ENCODE measurements at places on chromosomes 12 and 14.
A peak's percentile ranks its signal among the peaks of the same experiment; 100 is the strongest.

DNA sequence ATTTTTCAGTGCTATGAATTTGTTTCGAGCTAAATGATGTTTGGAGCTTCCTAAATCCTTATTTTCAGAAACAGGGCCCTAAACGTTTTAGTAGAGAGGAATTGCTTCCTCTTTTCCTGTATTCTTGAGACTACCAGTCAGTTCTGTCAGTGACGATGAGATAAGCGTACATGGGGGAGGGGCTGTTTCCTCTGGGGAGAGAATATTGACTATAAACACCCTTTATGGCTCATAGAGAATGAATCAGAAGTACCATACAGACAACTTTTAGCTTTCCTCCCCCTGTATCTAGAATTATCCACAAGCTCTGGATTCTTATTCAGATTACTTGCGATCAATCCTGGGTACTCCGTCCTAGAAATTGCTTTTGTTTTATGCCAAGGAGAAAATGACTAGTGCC, 5.1 kb downstream of the TBK1 start:
- no peak for DNase-seq

DNA sequence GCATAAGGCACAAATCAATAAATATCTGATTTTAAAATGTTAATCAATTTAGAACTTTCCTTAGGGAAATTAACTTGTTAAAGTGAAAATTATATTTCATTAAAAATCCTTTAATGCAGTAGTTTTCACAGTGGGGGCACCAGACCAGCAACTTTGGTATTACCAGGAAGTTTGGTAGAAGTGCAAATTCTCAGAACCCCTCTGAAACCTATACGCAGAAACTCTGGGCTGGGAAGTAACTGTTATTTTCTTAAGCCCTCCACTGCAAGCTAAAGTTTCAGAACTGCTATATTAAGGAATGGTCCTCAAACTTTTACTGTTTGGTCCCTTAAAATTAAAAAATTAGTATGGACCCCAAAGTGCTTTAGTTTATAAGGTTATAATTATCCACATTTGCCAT, 35.7 kb downstream of the GNPTAB start:
- DNase-seq: no peak

- no peak for DNase-seq
Observed at GRCh38 chr12:34219046-34219770, 196.9 kb downstream of the ALG10 start.

DNA sequence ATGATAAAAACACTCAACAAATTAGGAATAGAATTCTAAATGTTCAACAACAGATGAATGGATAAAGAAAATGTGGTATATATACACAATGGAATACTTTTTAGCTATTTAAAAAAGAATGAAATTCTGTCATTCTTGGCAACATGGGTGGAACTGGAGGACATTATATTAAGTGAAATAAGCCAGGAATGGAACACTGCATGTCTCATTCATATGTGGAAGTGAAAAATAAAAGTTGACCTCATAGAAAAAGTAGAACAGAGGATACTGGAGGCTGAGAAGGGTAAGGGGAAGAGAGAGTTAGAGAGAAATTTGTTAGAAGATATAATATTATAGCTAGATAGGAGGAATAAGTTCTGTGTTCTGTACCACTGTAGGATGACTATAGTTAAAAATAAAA, 35.8 kb upstream of the ZFP36L1 start:
- no peak for DNase-seq

GRCh38 chr12:77315407-77315806, 250.0 kb upstream of the E2F7 start:
- no peak for DNase-seq

GRCh38 chr12:117404940-117405339, 43.5 kb upstream of the NOS1 start:
- DNase-seq: no peak

- DNase-seq: no peak
Observed at GRCh38 chr14:101225157-101226152, 321.9 kb upstream of the RTL1 start.

- no peak for DNase-seq
Observed at GRCh38 chr12:20040831-20041230, 327.5 kb upstream of the PDE3A start.

GRCh38 chr12:8698132-8698851, 501 bp downstream of the RIMKLB start:
- DNase-seq: peak; percentile 44

GRCh38 chr14:58280954-58281787, 17.2 kb upstream of the ARID4A start:
- DNase-seq: peak; percentile 10

- DNase-seq: peak; percentile 47
Observed at GRCh38 chr14:77498120-77498979, at the start of gene ISM2. Gene ISM2 (minus strand): TSS chr14:77498816. CDS start chr14:77498793, 23 bp downstream.

DNA sequence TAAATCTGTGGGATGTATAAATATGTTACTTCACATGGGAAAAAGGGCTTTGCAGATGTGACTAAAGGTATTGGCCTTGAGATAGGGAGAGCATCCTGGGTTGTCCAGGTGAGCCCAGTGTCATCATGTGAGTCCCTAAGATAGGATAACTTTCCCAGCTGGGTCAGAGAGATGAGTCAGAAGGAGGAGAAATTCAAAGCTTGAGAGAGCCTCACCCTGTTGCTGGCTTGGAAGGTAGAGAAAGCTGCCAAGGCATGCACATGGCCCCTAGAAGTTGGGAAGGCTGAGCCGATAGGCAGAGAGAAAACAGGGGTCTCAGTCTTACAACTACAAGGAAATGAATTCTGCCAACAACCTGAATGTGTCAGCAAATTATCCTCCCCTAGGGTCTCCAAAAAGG, 213.0 kb downstream of the ADGRD1 start:
- no peak for DNase-seq

DNA sequence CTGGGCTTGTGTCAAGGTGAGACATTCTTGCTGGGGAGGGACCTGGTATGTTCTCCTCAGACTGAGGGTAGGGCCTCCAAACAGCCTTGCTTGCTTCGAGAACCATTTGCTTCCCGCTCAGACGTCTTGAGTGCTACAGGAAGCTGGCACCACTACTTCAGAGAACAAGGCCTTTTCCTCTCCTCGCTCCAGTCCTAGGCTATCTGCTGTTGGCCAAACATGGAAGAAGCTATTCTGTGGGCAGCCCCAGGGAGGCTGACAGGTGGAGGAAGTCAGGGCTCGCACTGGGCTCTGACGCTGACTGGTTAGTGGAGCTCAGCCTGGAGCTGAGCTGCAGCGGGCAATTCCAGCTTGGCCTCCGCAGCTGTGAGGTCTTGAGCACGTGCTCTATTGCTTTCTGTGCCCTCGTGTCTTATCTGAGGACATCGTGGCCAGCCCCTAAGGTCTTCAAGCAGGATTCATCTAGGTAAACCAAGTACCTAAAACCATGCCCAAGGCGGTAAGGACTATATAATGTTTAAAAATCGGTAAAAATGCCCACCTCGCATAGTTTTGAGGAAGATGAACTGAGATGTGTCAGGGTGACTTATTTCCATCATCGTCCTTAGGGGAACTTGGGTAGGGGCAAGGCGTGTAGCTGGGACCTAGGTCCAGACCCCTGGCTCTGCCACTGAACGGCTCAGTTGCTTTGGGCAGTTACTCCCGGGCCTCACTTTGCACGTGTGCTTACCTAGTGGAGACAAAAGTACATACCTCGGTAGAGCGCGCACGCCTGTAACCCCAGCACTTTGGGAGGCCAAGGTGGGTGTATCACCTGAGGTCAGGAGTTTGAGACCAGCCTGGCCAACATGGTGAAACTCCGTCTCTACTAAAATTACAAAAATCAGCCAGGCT, 4.3 kb downstream of the GAPDH start:
- no peak for DNase-seq

DNA sequence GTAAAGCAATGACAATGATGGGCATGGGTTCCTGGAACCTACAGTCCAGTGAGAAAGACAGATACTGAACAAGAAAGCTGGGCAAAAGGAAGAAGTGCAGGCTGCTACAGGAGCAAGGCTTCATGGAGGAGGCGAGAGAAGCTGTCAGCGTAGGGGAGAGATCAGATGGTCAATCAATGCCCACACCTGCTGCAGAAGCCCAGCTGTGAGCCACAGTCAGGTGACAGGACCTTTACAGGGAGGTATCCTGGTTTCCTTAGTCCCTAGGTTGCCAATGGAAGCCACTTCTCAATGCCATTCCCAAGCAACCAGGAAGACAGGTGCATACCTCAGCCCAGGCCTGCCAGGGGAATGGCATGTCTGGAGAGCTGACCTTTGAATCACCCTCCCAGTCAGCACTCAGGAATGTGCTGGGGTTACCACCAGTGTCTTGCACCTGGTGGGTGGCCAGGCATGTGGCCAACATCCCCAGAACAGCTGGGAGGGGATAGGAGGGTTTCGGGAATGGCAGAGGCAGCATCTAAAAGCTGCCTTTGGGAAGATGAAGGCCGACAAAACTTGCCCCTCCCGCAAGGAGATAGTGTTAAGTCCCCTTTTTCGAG, 170.3 kb downstream of the TTC7B start:
- no peak for DNase-seq

- peak; percentile 26 for DNase-seq
Observed at GRCh38 chr12:104957719-104958000, 430 bp downstream of the SLC41A2 start.

GRCh38 chr14:30883508-30884294, 9.3 kb downstream of the COCH start:
- DNase-seq: no peak

DNA sequence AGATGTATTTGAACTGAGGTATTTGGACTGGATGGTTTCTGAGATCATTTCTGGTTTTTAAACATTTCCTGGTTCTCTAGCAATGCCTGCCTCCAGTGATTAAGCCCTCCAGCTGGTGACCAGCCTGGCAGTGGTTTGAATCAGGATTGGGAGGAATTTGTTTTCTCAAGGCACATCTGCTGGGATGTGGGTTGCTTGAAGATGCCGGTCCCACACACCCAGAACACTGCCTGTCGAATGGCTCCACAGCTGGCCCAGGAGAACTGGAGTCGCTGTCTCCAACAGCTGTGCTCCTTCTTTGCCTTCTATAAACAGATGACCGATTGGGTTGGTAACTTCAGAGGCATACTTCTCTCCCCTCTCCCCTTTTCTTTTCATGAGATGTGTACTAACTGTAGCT, 258.0 kb upstream of the DDHD1 start:
- no peak for DNase-seq

DNA sequence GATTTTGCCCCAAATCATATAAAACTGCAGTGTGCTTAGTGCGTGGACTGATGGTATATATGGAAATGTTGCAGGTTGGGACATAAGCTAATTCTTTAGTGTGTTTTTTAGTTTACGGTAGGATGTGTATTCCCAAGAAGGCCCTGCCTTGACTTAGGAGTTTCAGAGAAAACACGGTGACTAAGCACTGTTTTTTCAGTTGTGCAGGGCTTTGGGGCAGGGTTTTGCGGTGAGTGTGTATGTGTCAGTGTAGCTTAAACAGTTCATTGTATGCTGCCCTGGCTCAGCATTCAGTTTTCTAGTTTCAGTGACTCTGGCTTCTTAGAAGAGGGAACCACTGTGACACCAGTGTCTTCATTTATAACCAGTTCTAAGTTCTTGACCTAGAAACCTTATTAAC, 101.2 kb downstream of the AKAP6 start:
- DNase-seq: no peak

GRCh38 chr14:36524220-36524837, 4.3 kb upstream of the NKX2-1 start:
- DNase-seq: no peak

DNA sequence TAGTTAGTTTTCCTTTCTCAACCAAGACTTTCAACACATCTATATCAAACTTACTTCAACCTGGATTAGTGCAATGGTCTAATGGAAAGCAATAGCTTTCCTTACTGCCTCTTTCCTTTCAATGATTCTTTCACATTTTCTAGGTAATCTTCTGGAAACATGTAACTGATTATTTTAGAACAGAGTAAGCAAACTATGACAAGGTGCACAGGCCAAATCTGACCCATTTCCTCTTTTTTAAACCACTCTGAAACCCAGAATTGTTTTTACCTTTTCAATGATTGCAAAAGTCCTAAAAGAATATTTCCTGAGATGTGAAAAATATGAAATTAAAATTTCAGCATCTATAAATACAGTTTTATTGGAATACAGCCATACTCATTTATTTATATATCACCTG, 81.6 kb upstream of the TMTC2 start:
- DNase-seq: no peak

- DNase-seq: no peak
Observed at GRCh38 chr12:124625867-124626675, 58.7 kb upstream of the NCOR2 start.

GRCh38 chr12:123351349-123351748, 13.3 kb downstream of the SBNO1 start:
- no peak for DNase-seq

DNA sequence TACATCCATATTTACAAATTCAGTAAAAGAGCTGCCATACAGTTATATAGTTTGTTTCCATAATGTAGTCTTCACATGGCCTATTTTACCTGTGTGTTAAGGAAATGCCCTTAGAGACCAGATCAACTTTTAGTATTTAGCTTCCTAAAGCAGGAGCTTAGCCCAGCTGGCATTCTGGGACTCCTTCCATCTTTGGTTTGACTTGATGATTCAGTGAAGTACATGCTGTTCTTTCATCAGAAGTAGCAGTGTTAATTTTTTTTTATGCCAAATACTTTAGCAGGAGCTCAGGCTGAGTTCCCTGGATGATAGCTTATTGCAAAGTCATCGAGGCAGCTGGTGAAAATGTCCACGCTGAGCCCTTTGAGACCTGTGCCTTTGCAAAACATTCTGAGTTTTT, 101.0 kb downstream of the FOXG1 start:
- DNase-seq: no peak

DNA sequence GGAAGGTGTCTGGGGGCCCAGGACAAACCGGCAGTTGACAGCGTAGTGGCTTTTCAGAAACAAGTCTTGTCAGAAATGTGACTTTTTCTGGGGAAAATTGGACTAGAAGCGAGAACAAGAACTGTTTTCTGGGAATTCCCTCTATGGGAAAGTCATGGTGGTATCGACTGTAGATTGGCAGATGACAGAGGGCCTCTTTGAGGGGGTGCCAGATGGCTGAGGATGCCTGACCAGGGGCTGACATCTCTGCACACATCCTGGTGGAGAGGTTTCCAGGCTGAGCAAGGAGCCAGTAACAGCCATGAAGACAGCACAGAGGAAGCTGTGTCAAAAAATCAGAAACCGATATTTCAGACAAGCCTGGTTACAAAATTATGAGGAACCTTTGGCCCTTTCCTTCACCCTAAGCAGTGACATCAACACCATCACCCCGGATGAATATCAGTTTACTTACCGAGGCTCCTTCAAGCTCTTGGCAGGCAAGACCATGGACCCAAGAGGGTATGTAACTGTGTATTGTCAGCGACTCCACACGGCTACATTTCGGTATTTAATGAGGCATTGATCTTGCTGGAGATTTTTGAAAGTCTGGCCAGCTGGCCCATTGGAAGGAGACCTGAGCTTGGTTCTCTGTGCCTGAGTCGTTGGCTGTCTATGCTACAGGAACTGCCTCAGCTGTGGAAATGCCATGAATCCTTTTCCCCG, 1525.3 kb upstream of the TMEM132C start:
- no peak for DNase-seq

DNA sequence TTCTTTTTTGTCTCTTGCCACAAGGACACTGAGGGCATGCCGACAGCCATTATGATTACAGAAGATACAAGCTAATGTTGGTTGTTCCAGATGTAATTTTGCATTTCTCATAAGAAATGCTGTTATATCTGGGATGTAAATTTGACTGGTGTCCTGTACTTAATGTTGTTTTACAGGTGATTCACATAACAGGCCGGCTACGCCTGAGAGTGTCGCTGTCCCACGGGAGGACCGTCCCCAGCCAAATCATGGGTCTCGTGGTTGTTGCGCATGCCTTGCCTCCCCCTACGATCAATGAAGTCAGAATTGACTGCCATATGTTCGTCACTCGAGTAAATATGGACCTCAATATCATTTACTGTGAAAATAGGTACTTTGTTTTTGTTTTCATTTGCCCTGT, 176.7 kb downstream of the EGLN3 start:
- DNase-seq: no peak

GRCh38 chr14:32258336-32258993, 55.4 kb upstream of the RNU6-8 start:
- no peak for DNase-seq
